Urinary bladder (tissue), 4 donors: ENCODE measurements at places on chromosomes 3 and 15. TPM values are rescaled to one million over a fixed set of nuclear protein-coding genes. Genes with fewer than 3 reads are reported as not detected.

The ARGFX gene
- total RNA-seq = not detected

The SAMD7 gene
- not detected for total RNA-seq

- no peak for DNase-seq
These were observed 829 bp downstream of the SELENOT start for GRCh38 chr3:150603980-150604319.

- no peak for DNase-seq
These were observed 283.8 kb downstream of the C3orf38 start for GRCh38 chr3:88433568-88433967.

The B4GALT4 gene
- 23.2 TPM for total RNA-seq

The NAALADL2 gene
- total RNA-seq = 77.5 TPM

GRCh38 chr3:111534701-111535100, 7.3 kb upstream of the CD96 start:
- DNase-seq = no peak

The GALNT15 gene
- 6.0 TPM for total RNA-seq

GRCh38 chr3:71707595-71707994, 17.6 kb downstream of the EIF4E3 start:
- DNase-seq = no peak

DNA sequence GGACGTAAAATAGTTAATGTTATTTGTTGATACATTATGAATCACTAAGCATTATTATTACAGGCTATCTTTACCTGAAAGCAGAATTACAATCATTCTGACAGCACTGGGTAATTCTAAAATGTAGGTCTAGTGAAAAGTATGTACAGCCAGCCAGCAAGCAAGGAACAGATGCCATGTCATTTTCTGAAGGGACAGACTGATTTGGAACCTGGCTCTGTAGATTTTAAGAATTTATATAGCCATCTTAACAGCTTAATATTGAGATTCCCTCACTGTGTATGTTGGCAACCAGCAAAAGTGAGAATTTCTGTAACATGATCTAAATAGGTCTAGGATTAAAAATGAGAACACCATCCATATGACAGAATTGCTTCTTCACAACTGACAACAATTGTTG, 359.4 kb downstream of the ZIC4 start:
- DNase-seq = no peak

DNA sequence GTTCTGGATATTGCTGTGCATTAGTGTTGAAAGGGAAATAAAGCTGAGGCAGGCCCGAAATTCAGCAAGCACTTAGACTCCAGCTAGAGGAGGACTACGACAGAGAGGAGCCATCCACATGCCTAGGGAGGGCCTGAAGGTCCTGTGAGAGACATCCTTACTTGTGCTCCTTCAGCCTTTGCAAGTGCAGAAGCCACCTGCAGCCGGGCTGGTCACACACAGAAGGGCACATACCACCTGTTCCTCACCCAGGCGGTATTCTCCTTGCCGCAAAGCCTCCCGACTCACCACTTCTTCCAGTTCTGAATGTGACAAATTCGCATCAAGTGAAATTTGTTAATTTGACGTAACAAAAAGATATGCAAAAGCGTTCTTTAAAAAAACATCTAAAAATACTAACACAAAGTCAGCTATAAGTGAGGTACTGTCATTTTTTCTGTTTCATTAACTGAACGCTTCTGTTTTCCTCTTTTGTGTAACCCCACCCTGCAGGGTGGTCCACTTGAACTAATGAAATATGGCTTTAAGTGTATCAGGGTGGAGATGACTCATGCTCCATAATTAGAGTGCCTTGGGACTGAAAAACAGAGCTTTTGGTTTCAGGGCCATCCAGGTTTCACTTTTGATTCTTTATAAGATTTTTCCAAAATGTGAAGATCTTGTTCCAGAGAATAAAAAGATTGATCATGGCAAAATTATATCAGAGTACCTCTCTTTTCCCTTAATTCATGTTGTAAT, 467.9 kb upstream of the ATP11B start:
- DNase-seq = no peak

DNA sequence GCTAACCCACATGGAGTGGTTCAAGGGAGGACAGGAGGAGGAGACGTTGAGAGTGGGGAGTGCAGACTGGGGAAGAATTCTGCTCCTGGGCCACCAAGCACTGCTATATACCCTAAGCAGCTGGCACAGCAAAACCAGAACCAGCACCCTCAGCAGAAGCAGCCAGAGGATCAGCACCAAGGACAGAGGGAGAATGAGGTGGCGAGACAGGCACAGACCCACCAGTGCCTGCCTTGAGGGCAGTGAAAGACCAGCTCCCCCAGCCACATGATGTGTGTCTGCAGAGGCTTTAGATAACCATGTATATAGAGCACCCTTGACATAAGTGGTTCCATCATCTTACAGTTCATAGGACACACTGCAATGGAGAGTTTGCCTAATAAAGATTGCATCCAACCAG, 319.0 kb downstream of the GABRB3 start:
- DNase-seq = no peak

DNA sequence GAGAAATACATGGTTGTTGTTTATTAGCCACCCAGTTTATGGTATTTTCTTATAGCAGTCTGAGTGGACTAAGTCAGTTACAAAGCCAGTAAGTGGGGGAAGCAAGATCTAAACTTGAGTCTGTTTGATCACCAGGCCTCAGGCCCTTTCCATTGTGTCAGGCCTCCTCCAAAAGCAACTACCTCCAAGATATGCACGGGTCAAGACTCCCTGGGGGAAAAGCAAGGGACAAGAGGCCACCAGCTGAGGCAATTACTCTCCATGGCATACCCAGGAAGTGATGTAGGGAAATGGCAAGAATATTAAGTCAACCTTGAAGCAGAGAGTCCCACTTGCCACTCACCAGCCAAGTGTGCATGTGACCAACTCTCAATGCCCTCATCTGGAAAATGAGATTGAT, 28.6 kb upstream of the SRGAP3 start:
- DNase-seq = no peak

The WNT5A gene
- total RNA-seq = 23.2 TPM

DNA sequence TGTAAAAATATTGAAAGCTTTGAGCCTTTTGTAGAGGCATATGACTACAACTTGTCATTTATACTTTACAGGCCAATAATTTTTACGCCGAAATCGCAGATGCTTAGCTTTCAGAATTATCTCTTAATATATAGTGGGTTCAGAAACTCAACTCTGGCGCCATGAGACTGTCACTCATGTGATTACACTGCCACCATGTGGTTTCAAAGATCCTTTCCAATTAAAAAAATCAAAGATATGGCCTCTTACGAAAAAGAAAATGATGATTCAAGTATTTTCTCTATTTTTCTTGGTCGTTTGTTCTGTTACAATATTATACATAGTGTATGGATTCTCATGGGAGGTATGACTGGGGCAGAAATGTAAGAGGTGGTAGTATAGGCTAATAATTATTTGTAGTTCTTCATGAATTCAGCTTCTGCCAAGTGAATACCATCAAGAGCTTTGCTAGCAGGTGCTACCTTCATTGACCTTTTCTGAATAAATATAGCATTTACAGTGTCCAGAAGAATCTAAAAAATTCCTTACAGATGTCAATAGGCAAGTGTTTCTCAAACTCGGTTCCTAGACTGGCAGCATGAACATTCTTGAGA, 751.7 kb upstream of the GOLIM4 start:
- DNase-seq = peak; percentile 47

DNA sequence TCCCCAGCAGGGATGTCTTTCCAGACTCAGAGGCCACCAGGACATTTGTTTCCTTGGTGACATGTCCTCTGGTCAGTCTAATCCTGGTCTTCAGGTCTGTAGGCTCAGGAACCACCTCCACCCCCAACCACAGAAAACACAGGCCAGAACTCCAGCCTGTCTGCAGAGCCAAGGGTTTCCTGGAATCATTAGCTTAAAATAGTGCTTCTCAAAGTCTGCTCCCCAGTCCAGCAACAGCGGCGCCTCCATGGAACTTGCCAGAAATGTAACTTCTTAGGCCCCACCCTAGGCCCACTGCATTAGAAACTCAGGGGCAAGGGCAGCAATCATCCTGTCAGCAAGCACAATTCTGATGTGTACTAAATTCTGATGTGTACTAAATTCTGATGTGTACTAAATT, 20.0 kb downstream of the SLC28A1 start:
- DNase-seq = no peak

DNA sequence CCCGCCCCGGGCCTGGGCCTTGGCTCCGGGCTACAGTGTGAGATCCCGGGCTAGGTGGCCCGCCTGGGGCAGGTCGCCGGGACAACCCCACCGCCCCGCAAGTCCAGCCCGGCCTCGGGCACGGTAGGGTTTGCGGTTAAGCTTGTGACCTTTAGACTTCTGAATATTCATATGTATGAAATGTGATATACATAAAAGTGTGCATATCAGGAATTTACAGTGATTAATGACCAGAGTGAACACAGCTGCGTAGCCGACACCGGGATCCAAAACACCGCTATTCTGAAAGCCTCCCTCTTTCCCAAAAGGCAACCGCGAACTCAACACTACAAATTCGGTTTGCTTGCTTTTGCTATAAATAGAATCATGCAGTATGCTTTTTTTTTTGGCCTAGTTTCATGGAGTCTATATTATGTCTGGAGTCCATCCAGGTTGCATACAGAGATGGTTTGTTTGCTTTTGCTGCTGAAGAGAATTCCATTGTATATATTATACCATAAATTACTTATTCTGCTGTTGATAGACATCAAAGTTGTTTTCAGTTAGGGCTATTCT, 636 bp upstream of the SNRPA1 start:
- DNase-seq = peak; percentile 14

- DNase-seq = no peak
These were observed 72.9 kb downstream of the MOBP start for GRCh38 chr3:39540162-39540921.

DNA sequence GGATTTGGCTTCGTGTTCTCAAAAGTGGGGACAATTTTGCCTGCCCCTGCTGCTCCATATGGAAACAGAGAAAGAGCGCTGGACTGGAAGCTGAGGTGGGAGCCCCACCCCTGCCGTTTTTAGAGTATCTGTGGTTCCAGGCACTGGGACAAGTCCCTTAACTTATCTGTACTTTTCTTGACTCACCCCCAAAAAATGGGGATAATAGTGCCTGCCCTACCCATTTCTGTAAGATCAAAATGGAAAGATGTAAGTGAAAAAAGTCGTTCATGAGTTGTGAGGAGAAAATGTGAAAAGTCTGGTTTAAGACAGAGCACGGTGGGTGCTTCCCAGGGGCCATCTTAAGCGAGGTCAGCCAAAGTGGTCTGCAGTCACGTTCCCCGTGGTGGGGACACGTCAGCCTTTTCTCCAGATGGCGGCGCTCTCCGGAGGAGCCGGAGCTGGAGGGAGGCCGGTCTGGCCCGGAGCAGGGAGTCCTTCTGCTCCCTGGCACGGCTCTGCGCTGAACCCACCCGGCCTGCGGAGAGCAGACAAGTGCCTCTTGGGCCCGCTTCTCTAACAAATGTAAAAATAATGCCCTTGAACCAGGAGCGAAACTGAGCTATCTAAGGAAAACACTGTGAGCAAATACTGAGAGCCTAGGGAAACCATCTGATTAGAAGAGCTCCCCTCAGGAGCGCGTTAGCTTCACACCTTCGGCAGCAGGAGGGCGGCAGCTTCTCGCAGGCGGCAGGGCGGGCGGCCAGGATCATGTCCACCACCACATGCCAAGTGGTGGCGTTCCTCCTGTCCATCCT, at the start of gene CLDN18:
CLDN18 (plus strand) TSS at position 690 of the 797 bp plus-strand sequence; CDS start at position 751, 61 bp downstream.
- no peak for DNase-seq
